ENCODE measurements at places on chromosomes 16 and 17.
A peak's percentile ranks its signal among the peaks of the same experiment; 100 is the strongest.

DNA sequence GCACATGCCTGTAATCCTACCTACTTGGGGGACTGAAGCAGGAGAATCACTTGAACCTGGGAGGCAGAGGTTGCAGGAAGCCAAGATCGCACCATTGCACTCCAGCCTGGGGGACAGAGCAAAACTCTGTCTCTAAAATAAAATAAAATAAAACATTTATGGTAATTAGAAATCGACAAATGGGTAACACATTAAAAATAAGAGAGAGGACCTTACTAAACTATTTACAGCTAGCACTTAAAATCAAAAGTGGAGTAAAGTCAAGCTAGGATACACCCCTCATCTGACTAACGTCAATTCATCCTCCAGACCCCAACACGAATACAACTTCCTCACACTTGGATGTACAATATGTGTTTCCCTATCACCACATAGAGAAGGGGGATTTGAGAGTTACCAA lies 27.8 kb upstream of the RHOT1 start:
- no peak for DNase-seq

- no peak for DNase-seq
Observed at GRCh38 chr16:63312346-63312745, 1276.1 kb upstream of the CDH8 start.

- DNase-seq: no peak
Observed at GRCh38 chr17:47733674-47734410, 806 bp downstream of the TBX21 start.

GRCh38 chr16:1221628-1222552 lies 3.2 kb downstream of the TPSG1 start:
- no peak for DNase-seq

GRCh38 chr16:64481497-64481896 lies 640.4 kb downstream of the CDH11 start:
- no peak for DNase-seq

DNA sequence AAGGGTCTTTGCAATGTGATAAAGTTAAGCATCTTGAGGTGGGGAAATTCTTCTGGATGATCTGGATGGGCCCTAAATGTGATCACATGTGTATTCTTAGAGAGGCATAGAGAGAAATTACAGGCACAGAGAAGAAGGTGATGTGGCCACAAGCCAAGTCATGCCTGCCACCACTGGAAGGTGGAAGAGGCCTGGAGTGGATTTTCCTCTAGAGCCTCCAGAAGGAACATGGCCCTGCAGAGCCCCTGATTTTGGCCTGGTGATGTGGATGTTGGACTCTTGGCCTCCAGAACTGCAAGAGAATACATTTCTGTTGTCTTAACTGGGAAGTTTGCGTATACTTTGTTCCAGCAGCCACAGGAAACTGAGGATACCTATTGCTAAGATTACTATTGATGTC lies 156.9 kb upstream of the CACNG5 start:
- no peak for DNase-seq

DNA sequence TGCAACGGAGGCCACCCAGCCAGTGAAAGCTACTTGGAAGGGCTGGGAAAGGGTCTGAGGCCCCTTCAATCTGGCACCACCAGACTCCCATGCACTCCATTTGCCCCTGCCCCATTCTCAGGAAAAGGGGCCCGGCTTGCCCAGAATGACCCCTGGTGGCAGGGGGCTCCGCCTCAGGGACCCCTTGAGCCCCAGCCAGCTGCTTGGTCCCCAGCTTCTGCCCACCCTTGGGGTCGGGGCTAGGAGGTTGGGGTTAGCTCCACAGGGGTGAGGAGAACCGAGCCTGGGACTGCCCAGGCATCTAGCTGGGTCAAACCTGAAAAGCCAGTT lies 1.3 kb downstream of the RHBDF1 start:
- DNase-seq: no peak

DNA sequence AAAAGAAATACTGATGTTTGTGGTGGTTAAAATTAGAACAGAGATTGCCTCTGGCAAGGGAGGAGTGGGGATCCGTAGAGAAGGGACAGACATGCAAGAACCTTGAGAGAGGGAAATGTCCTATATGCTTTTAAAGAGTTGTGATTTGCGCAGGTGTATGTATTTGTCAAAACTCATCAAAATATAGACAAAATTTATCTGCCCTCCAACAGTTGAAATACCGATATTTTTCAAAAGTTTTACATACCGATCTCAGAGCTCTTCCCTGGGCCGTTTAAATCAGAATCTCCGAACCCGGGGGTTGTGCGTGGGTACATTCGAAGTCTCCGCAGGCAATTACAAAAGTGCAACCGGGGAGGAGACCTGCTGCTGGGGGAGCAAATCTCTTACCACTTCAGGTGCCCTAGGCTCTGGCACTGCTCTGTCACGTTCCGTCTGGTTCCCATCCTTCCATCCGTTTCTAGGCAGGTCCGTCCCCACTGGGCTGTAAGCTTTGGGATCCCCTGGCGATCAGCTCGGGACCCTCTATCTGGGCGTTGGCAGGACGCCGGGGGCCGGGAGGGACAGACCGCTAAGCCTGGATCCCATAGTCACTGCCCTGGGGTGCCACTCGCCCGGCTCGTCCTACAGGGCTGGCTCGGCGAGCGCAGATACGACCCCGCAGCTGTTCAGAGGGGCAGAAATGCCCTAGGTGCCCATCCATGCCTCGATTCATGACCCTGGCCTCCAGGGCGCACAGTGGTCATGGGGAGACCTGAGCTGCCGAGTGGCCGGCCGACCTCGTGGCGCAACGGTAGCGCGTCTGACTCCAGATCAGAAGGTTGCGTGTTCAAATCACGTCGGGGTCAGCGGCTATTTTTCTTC lies 4.2 kb downstream of the BORCS6 start:
- peak; percentile 90 for DNase-seq

DNA sequence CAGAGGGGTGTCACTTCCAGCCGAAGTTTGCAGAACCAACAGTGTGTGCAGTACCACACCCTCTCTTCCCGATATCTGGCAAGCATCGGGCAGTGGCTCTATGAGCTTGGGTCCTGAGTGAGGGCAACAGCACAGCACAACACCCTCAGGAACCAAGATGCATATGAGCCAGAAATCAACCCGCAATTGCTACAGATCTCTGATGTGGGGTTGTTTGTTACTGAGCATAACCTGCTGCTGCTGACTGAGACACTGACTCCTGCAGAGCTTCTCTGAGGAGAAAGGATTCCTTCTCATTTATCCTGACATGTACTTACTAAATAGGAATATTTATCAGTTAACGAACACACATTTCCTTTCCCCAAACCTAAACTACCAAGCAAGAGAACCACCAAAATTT lies 218.3 kb downstream of the RBFOX3 start:
- no peak for DNase-seq

DNA sequence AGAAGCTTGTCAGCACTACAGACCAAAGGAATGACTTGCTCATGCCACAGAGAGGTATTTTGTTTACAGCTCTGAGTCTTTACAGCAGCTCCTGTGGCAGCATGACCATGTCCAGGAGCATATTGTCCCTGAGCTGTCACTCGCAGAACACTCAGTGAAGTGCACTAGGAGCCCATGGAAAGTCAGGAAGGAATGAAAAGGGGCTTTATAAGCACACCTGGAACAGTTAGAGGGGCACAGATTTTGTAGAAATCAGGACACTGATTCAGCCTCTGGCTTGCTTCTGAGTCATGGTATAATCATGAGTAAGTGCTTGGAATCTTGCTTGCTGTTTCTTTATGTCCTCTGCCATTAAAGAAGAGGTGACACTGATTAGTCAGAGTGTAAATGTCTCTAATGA lies 41.0 kb downstream of the TADA2A start:
- DNase-seq: no peak

DNA sequence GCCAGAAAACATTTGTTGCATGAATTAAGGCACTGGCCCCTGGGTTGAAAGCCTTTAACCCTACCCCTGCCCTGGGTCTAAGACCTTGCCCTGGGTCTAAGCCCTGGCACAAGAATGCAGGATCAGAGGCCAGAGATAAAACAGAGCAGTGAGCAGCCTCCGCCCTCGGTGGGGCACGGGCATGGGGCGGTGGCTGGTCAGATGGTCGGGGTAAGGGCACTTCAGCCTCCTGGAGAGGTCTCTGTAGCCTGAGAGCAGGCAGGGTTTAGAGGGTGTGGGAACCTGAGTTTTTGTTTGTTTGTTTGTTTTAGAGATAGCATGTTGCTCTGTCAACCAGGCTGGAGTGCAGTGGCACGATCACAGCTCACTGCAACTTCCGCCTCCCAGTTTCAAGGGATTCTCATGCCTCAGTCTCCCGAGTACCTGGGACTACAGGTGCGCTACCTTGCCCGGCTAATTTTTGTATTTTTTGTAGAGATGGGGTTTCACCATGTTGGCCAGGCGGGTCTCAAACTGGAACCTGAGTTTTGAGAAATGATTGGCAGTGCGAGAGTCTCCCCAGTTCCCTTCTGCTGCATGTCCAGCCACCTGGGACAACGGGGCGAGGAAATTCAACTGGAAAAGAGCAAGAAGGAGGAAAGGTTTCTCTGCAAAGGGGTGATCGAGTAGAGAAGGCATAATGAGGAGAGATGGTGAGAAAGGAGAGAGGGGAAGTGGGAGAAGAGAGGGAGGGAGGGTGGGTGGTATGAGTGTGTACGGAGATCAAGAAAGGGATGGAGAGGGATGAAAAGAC lies 27.7 kb downstream of the TNS4 start:
- no peak for DNase-seq

DNA sequence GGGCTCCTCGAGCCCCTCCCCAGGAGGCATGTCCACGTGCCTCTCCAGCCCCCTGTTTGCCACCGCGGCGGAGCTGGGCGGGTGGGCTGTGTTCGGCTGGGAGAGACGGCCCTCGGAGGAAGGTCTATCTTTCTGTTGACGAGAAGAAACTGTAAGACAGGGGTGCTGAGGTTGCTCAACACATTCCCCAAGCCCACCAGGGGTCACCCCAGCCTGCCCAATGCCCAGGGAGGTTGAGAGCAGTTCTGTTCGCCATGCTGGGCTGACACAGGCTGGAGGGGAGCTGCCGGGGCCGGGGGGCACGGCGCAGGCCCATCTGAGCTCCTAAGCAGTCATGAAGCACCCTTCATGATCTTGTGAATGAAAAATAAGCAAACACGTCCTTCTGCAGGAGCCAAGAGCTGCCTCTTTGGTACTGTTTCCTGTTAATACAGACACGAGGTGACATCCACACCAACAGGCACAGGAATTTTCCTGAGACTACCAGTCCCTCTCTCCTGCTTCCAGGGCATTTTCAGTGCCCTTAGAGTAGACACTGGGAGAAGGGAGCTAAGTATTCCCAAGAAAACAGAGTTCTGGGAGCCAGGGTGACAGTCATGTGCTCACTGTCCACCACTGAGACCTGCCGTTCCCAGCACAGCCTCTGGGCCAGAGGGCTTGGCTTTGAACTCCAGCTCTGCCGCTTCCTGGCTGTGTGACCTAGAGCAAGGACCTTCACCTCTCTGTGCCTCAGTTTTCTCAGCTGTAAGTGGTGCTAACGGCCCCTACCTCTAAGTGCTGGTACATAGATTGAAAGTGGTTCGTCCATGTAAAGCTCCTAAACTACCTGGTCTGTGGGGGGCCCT lies 9.2 kb downstream of the UBALD2 start:
- no peak for DNase-seq

GRCh38 chr16:26857371-26857770 lies 209.4 kb upstream of the C16orf82 start:
- no peak for DNase-seq

- no peak for DNase-seq
Observed at GRCh38 chr16:10569621-10570020, 10.8 kb downstream of the EMP2 start.

DNA sequence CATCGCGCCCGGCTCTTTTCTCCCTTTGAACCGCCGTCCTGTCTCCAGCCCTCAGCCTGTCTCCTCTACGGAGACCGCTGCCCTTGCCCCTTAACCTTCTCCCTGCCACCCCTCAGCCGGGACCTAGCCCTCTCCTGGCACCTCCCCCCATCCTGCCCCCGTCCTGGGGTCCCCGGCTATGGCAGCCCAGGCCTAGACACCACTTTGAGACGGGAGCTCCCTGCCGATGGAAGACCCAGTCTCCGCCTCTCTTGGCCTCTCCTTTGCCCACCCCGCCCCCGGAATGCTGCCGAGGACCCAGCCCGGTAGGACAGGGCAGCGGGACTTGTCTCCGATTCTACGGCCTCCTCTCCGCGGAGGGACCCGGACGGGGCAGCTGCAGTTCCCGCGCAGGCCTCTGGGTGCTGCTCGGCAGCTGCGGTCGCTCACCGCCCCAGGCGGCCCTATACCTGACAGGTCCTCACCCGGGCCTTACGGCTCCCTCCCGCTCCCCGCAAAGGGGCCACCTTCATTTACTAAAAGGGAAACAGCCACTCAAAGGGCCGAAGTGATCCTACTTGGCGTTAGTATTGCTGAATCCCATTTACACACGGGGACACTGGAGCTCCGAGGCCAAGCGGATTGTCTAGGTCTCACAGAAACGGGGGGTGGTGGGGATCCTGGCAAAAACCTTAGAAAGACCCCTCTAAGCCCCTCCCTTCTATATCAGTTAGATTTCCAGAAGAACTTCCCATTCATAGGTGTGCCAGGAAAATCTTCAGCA lies 32.6 kb upstream of the TAC4 start:
- DNase-seq: peak; percentile 75

- no peak for DNase-seq
Observed at GRCh38 chr17:39325528-39326240, 75.7 kb downstream of the FBXL20 start.

DNA sequence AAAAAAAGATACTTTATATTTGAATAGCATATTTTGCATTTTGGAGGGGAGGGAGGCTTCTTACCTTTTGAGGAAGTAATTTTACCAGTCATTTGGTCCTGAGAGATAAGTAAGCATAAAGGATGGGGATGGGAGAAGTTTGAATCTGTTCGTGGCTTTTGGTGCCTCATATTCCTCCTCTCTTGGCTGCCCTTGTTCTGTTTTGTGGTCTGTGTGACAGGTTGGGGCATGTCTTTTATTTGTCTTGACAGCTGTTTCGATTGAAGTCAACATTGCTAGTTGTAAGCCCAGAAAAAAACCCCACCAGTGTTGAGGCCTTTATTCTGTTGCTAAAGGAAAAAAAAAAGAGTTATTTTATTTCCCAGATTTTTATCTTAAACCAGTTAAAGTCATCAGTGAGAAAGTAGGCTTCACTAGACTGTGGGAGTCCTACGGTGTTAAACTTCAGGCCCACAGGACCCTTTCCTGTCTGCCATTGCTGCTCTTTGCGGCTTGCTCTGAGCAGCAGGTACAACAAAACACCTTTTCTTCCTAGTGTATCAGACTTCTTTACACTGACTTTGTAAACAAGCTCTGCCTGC lies 11.4 kb downstream of the SLC7A6 start:
- no peak for DNase-seq

DNA sequence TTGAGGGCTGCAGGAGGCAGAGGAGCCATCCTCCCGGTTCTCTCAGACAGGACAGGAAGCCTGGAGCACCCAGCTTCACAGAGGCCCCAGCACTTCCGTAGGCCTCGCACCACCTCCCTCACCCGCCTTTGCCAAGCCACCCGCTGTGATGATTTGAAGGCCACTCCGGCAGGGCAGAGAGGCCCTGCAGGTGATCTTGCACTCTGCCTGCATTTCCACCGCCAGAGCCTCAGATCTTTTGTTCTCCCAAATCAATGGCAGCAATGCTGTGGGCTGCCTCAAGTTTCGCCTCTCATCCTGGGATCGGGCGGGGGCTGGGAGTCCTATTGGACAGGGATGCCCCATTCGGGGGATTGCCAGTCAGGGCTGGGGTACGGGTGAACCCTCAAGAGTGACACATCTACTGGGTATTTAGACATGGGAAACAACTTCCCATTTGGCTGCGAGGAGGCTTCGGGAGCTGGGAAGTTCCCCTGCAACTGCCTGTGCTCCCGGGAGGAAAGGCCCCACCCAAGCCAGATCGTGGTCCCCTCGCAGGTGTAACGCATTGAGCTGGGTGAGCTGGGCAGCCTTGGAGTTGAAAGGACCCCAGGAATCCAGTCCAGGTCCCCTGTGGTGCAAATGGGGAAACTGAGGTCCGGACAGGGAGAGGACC lies 34.8 kb upstream of the PEMT start:
- DNase-seq: no peak
